Large intestine (tissue), 12 donors: ENCODE measurements at places on chromosomes 4 and X. TPM values are rescaled to one million over a fixed set of nuclear protein-coding genes. Genes with fewer than 3 reads are reported as not detected.

The FGFBP1 gene
- 0.16 TPM for polyA plus RNA-seq

DNA sequence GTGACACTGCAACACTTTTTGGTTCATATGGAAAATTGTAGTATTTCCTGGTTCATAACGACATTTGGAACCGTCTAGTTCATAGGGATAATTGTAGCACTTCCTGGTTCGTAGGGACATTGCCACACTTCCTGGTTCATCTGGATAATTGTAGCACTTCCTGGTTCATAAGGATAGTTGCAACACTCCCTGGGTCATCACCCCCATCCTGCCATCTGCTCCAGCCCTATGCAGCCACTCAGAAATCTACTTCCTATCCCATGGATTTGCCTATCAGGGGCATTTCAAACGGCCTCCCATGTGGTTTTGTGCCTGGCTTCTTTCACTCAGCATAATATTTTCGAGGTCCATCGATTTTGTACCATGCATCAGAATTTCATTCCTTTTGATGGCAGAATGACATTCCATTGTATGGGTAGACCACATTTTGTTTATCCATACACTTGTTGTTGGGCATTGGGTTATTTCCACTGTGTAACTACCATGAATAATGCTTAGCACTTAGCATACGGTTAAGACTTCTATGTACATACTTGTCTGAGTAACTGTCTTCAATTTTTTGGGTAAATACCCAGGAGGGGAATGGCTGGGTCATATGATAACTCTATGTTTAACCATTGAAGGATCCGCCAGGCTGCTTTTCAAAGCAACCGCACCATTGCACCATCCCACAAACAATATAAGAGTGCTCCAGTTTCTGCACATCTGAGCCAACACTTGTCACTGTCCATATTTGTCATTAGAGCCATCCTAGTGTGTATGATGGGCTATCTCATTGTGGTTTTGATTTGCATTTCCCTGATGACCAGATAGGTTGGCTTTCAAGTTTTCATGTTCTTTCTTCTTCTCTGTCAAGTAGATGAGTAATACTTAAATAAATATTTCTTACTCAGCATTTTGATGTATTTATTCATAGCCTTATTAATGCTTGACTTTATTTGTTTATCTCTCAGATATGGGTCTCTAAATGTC, 58.3 kb upstream of the CD99 start:
- no peak for DNase-seq

GRCh38 chr4:185283723-185284122, 74.3 kb downstream of the SNX25 start:
- DNase-seq = no peak

The SMIM9 gene
- polyA plus RNA-seq = not detected

DNA sequence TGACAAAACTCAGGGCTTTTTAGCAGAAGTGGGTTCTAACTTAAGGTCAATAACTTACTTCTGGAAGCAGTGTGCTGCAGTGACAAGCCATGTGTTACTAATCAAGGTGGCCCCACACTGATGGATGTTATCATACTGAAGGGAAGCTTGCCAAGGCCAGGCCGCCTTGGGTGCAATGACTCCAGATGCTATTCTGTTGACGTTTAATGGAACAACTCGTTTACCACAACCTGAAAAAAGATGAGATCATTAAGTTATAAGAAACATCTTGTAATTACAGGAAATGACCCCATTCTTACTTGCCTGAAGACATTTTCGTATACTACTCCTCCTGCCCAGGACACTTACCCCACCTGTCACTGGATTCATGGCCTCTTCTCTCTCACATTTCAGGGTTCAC, 38.9 kb upstream of the TMPRSS11D start:
- DNase-seq = no peak

The SYP gene
- polyA plus RNA-seq = 20.2 TPM
